ENCODE measurements at places on chromosomes 5 and 9.

DNA sequence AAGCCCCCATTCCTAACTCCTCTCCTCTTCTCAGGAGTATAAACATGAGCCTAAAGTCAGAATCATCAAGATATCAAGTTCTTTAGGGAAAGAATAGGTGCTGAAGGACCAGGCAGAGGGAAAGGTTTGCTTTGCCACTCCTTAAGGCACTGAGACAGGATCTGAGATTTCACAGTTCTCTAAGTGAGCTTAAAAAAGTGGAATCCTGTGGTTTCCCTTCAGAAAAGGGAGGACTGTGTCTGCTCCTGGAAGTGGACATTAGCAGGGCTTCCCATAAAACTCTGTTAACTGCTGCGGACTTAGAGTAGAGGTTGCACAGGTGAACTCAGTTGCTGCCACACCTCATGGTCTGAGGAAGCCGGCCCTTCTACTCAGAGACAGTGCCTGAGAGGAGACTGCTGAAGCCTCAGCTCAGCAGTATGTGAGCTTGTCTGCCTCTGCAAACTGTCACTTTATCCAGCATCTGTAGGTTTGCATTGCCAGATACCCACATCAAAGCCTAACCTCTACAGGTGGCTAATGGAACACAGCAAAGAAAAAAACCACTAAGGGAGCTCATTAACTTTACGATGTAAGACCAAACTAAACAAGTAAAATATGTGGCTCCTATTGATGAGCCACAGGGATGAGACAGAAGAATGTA lies 42.9 kb downstream of the RIC1 start:
- no peak for DNase-seq

GRCh38 chr5:177089825-177090641 lies 3.3 kb downstream of the FGFR4 start:
- DNase-seq: no peak

DNA sequence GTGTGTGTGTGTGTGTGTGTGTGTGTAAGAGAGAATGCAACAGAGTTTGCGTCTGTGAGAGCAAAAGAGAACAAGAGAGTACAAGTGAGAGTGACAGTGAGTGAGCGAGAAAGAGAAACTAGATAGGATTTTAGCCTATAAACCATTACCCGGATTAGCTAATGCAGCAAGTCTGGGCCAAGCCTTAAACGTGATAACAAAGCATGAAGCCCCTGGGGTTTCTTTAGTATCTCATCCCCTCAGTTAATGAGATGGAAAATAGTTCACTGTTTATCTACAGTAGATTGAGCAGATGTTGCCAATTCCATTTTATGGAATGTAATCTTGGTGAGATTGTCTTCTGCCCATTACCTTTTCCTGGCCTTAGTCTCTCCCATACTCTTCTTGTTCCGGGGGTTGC lies 114.5 kb downstream of the MAT2B start:
- no peak for DNase-seq

GRCh38 chr5:102539562-102539961 lies 40.8 kb upstream of the SLCO6A1 start:
- DNase-seq: no peak

DNA sequence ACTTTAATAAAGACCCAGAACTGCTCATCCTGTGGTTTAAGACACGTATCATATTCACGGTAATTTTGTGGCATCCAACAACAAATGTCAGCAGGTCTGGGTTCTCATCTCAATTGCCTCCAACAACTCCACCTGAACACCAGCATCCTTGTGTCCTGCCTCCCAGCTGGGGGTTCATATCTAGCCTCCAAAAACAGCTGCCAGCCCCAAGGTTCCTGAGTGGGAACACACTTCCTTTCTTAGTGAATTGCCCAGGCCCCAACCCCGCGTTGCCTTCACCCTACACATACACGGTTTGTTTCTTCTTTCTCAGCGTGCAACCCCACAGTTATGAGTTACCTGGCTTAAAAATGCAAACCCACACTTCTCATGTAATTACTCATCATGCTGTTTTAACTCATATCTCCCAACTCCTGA lies 77.9 kb downstream of the SEMA4D start:
- no peak for DNase-seq

GRCh38 chr9:2936221-2936620 lies 92.3 kb upstream of the PUM3 start:
- no peak for DNase-seq

Measured in stimulated activated CD4-positive, alpha-beta T cell treated with anti-CD3 and anti-CD28 coated beads, Interleukin-1b, Interleukin-23, amount 100 ng/mL, for 24 hours (primary cell).